ENCODE measurements at places on chromosomes 4 and X. TPM values are rescaled to one million over a fixed set of nuclear protein-coding genes. Genes with fewer than 3 reads are reported as not detected.

CPZ gene
- total RNA-seq, result not detected

- DNase-seq, result peak; percentile 6
- no peaks in the 10 kb centered on the region for H3K27me3 ChIP-seq
- H3K27ac ChIP-seq, result peak overlapping the region; percentile 29
- H3K4me3 ChIP-seq, result no peak overlapping the region
Observed at GRCh38 chrX:13254076-13254785, 65.6 kb downstream of the ATXN3L start.

GRCh38 chrX:123590842-123591486 is 141.9 kb downstream of the THOC2 start:
- H3K27me3 ChIP-seq, result no peaks in the 10 kb centered on the region
- H3K4me3 ChIP-seq, result no peak overlapping the region
- no peak for DNase-seq
- peaks cover 3% of the 10 kb centered on the region for H3K4me1 ChIP-seq
- no peaks in the 10 kb centered on the region for H3K36me3 ChIP-seq

GRCh38 chr4:181820553-181820952 is 422.6 kb upstream of the TENM3 start:
- no peak for DNase-seq
- H3K27ac ChIP-seq, result no peak overlapping the region
- H3K36me3 ChIP-seq, result no peaks in the 10 kb centered on the region
- no peak overlapping the region for H3K4me3 ChIP-seq

OPHN1 gene
- not detected for total RNA-seq

SORCS2 gene
- total RNA-seq, result not detected

- no peaks in the 10 kb centered on the region for H3K27me3 ChIP-seq
- no peak overlapping the region for H3K4me3 ChIP-seq
- no peak for DNase-seq
- no peak overlapping the region for H3K27ac ChIP-seq
- H3K4me1 ChIP-seq, result peaks cover 14% of the 10 kb centered on the region
- peaks cover 16% of the 10 kb centered on the region for H3K36me3 ChIP-seq
Observed at GRCh38 chrX:110280954-110281353, 36.9 kb downstream of the AMMECR1 start.

DNA sequence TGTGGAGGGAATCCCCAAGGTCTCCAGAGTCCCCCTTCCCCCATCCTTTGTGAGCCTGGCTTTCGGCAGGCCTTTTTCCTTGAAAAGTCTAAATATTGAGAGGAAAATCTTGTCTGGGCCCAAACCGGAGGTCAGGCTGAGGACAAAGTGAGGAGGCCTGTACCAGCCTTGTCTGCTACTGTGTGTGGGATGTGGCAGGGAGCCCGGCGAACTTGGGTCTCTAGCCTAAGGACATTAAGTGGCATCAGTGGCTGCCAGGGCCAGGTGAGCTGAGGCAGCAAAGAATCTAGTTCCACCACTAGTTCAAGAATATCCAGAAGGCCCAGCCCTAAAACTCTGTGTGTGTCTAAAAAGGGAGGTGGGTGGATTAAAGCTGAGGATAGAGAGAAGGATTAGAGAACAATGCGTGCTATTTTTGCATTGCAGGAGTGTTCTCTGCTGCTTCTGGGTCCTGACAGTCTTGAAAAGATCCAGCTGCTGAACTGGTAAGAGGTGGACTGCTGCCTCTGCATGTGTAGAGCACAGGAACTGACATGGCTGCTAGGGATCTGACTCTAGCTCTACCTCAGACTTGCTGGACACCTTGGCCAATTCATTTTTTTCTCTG is 1.2 kb upstream of the AMER1 start:
- no peaks in the 10 kb centered on the region for H3K27me3 ChIP-seq
- peaks cover 10% of the 10 kb centered on the region for H3K4me1 ChIP-seq
- peak overlapping the region; percentile 90 for H3K27ac ChIP-seq
- H3K4me3 ChIP-seq, result peak overlapping the region; percentile 81

- no peak for DNase-seq
- no peaks in the 10 kb centered on the region for H3K36me3 ChIP-seq
- H3K27me3 ChIP-seq, result no peaks in the 10 kb centered on the region
- H3K4me1 ChIP-seq, result no peaks in the 10 kb centered on the region
- H3K4me3 ChIP-seq, result no peak overlapping the region
Observed at GRCh38 chr4:158459085-158459820, 62.4 kb upstream of the RXFP1 start.

ADRA2C gene
- total RNA-seq, result not detected

CHM gene
- total RNA-seq, result 13.8 TPM

FGF13 gene
- not detected for total RNA-seq

CENPE gene
- total RNA-seq, result 34.2 TPM

GRCh38 chr4:80097400-80098177 is 24.6 kb upstream of the ANTXR2 start:
- no peak for DNase-seq
- H3K4me1 ChIP-seq, result peaks cover 10% of the 10 kb centered on the region
- no peak overlapping the region for H3K4me3 ChIP-seq
- no peak overlapping the region for H3K27ac ChIP-seq

OTC gene
- not detected for total RNA-seq

DNA sequence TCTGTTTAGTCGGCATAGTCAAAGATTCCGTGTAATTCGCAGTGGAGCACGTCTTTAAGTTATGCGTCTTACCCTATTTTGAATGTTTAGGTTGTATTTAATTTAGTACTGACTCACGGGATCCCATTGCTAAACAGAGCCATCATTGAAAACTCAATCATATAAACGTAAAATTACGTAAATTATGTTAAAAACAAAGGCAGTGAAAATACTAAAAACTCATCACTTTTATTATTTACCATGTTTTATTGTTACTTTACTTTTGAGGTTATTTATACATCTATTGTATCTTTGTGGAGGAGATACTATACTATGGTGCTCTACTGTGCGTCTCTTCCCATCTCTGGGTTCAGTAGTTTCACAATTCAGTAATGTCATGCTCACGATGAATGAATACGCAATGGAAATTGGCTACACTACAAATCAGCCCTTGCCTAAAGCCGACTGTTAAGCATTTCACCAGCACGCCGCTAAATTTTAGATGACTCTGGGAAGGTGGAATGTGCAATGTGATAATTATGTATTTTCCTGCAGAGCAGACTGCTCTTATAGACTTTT is 944 bp downstream of the FUNDC2 start:
- peak overlapping the region; percentile 93 for H3K27ac ChIP-seq
- H3K4me1 ChIP-seq, result peaks cover 29% of the 10 kb centered on the region
- H3K36me3 ChIP-seq, result peaks cover 4% of the 10 kb centered on the region
- H3K4me3 ChIP-seq, result peak overlapping the region; percentile 84

DNA sequence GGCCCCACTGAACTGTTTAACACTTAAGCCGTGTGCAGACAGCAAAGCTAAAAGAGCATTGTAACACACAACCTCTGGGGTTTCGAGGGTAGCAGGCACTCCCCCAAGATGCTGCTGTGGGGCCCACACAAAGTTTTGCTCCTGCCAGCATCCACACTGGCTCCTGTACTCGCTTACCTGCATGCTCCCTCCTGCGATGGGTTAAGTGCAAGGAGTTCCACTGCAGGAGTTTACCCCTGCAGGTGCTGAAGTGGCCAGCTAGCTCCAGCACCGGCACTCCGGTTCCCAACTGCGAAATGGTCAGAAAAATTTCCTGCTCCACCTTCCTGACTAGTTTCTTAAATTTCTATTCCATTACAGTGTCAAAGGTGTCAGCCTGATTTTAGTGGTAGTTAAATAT is 443.5 kb downstream of the PCDH10 start:
- no peak overlapping the region for H3K4me3 ChIP-seq
- H3K27ac ChIP-seq, result no peak overlapping the region
- H3K27me3 ChIP-seq, result no peaks in the 10 kb centered on the region
- no peaks in the 10 kb centered on the region for H3K36me3 ChIP-seq
- no peak for DNase-seq

DNA sequence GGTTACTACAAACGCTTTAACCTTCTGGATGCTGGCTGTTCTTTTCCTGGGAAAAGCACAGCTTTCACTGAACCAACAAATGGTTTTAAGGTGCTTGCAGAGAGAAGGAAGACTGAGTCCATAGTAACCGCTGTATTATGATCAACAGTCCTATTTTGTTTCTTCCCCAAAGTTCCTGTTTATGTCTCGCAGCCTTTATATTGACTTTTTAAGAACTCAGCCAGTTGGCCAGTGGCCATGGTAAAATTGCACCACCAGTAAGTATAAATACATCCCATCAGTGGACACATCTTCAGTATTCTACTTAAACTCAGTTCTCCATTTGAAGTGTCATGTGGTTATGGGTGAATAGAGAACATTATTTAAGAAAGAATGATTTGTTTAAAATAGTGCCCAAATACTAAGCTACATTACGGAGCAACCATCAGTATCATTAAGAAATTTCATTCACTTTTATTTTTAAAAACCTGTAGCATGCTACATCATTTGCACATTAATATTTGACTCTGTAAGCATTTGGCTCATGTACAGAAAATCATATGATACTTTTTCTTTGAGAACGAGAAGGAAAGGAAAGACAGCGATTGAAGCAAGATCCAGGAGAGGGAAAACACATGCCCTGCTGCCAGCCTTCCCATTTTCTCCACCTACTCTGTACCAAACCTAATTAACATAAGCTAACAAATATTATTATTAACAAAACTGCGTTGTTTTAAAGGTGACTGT is 287.0 kb downstream of the ARHGAP24 start:
- DNase-seq, result no peak
- no peak overlapping the region for H3K4me3 ChIP-seq
- H3K27ac ChIP-seq, result no peak overlapping the region
- H3K36me3 ChIP-seq, result no peaks in the 10 kb centered on the region

- peaks cover 15% of the 10 kb centered on the region for H3K36me3 ChIP-seq
- no peak overlapping the region for H3K27ac ChIP-seq
- H3K4me3 ChIP-seq, result no peak overlapping the region
- peak; percentile 36 for DNase-seq
- H3K27me3 ChIP-seq, result no peaks in the 10 kb centered on the region
Observed at GRCh38 chr4:4524364-4524763, 17.5 kb downstream of the STX18 start.

- no peaks in the 10 kb centered on the region for H3K4me1 ChIP-seq
- no peaks in the 10 kb centered on the region for H3K36me3 ChIP-seq
- DNase-seq, result no peak
Observed at GRCh38 chr4:19285146-19285545, 966.6 kb upstream of the SLIT2 start.

MAGEA1 gene
- total RNA-seq, result not detected

ARX gene
- not detected for total RNA-seq

SLC2A9 gene
- total RNA-seq, result 1.2 TPM
